ENCODE measurements at places on chromosomes 3 and 15. TPM values are rescaled to one million over a fixed set of nuclear protein-coding genes. Genes with fewer than 3 reads are reported as not detected.

The LEKR1 gene
- 2.1 TPM for total RNA-seq

The FMN1 gene
- 0.39 TPM for total RNA-seq

The CPLX3 gene
- not detected for total RNA-seq

DNA sequence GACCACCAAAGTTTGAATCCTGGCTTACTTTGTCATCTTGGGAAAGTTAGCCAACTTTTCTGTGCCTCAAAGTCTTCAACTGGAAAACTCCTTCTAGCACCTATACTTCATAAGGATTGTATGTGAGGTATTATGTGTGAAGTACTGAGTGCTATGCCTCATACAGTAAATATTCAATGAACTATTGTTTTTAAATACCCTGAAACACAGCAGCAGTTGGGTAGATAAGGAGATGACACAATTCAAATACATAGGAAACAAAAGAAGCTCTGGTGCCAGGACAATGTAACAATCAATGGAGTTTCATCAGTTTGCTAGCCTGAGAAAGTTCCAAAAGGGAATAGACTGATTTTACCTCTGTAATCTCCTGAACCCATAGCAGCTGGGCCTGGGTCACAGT lies 43.3 kb downstream of the TUBGCP4 start:
- H3K27me3 ChIP-seq: no peaks in the 10 kb centered on the region
- no peaks in the 10 kb centered on the region for H3K4me1 ChIP-seq
- peaks cover 50% of the 10 kb centered on the region for H3K36me3 ChIP-seq
- no peak for DNase-seq
- no peak overlapping the region for H3K4me3 ChIP-seq

- H3K27me3 ChIP-seq: no peaks in the 10 kb centered on the region
- no peak overlapping the region for H3K27ac ChIP-seq
- H3K36me3 ChIP-seq: no peaks in the 10 kb centered on the region
- no peak for DNase-seq
These were observed 39.2 kb upstream of the POLR2M start for GRCh38 chr15:57667171-57667849.
